ENCODE measurements at places on chromosomes 4 and X.

DNA sequence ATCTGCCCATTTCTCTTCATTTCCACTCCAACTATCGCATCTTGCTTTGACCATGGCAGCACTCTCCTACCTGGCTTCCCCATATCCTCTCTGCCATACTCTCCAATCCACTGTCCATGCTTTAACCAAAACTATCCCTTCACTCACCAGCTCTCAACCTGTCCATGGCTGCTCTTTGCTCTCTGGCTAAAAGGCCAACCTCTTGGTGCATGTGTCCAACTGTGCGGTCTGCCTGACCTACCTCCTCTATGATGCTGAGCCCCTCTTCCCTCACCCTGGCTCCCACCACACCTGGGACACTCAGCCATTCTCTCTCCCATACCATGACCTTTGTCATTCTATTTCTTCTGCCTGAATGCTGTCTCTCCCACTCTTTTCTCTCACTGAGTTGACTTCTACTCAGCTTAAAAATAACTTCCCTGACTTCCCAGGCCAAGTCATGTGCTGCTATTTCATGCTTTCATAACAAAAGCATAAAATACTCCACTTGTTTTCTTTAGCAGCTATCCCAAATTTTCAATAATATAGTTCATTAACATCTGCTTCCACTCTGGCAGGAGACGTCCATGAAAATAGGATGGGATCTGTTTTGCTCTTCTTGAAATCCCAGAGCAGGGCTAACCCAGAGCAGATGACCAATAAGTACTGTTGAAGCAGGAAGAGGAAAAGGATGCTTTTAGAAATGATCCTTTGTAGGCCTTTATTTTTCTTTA lies 29.8 kb upstream of the KLF3 start:
- H3K4me3 ChIP-seq: no peak overlapping the region
- DNase-seq: no peak
- no peak overlapping the region for H3K27ac ChIP-seq
- no peaks in the 10 kb centered on the region for H3K4me1 ChIP-seq
- no peaks in the 10 kb centered on the region for H3K27me3 ChIP-seq

DNA sequence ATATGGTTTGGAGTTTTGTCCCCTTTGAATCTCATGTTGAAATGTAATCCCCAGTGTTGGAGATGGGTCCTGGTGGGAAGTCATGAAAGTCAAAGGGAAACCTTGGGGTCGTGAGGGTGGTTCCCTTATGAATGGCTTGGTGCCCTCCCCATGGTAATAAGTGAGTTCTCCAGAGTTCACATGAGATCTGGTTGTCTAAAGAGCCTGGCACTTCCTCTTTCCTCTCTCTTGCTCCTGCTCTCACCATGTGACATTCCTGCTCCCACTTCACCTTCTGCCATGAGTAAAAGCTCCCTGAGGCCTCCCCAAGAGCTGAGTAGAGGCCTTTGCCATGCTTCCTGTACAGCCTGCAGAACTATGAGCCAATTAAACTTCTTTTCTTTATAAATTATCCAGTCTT lies 5.5 kb upstream of the IL15 start:
- H3K36me3 ChIP-seq: no peaks in the 10 kb centered on the region
- no peaks in the 10 kb centered on the region for H3K27me3 ChIP-seq
- H3K27ac ChIP-seq: no peak overlapping the region
- no peaks in the 10 kb centered on the region for H3K4me1 ChIP-seq
- no peak for DNase-seq

DNA sequence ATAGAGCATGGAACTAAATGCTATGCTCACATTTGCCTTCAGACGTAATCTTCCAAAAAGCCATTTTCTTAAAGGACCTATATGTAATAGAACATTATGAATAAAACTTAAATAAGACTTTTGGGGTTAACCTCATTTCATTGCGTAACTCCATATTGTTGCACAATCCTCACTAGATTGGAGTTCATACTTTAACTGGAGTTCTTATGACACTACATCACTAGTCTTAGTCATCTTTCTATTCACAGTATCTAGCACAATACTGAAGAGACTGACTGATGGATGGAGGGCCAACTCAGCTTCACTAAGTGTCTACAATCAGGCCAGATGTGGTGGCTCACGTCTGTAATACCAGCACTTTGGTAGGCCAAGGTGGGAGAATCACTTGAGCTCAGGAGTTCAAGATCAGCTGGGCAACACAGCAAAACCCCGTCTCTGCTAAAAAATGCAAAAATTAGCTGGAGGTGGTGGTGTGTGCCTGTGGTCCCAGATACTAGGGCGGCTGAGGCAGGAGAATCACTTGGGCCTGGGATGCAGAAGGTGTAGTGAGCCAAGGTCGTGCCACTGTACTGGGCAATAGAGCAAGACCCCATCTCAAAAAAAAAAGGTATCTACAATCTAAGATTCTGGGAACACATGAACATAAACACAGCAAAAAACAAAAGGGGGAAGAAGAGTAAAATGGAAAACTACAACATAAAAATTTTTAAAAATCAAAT lies 80.8 kb upstream of the MAB21L2 start:
- H3K27me3 ChIP-seq: no peaks in the 10 kb centered on the region
- no peak overlapping the region for H3K4me3 ChIP-seq
- H3K4me1 ChIP-seq: peaks cover 10% of the 10 kb centered on the region
- peak; percentile 79 for DNase-seq
- H3K36me3 ChIP-seq: no peaks in the 10 kb centered on the region
- peak overlapping the region; percentile 42 for H3K27ac ChIP-seq

GRCh38 chrX:17656035-17656418 lies 81.3 kb upstream of the SCML1 start:
- H3K4me3 ChIP-seq: peak overlapping the region; percentile 64
- peak; percentile 17 for DNase-seq
- no peaks in the 10 kb centered on the region for H3K27me3 ChIP-seq
- H3K4me1 ChIP-seq: no peaks in the 10 kb centered on the region
- H3K27ac ChIP-seq: no peak overlapping the region
- H3K36me3 ChIP-seq: no peaks in the 10 kb centered on the region

GRCh38 chr4:183304067-183304466 lies 16.0 kb downstream of the CLDN22 start:
- no peaks in the 10 kb centered on the region for H3K27me3 ChIP-seq
- H3K27ac ChIP-seq: no peak overlapping the region
- no peak overlapping the region for H3K4me3 ChIP-seq

DNA sequence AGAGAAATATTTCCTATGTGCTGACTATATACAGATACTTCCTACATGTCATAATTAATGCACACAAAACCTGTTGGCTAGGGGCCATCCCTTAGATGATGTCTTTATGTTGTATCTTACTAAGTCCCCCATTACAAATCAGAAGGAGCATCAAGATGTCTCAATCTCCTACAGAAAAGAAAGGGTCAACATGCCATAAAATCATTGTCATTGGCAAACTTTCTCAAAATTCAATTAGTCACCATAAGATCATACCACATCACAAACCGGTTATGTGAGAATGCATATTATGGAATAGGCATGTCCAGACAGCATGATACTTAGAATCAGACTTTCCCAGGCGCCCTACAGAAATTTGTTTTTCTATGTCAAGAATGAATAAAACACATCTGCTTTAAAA lies 175.2 kb upstream of the TET2 start:
- no peaks in the 10 kb centered on the region for H3K27me3 ChIP-seq
- no peaks in the 10 kb centered on the region for H3K4me1 ChIP-seq
- no peak for DNase-seq

DNA sequence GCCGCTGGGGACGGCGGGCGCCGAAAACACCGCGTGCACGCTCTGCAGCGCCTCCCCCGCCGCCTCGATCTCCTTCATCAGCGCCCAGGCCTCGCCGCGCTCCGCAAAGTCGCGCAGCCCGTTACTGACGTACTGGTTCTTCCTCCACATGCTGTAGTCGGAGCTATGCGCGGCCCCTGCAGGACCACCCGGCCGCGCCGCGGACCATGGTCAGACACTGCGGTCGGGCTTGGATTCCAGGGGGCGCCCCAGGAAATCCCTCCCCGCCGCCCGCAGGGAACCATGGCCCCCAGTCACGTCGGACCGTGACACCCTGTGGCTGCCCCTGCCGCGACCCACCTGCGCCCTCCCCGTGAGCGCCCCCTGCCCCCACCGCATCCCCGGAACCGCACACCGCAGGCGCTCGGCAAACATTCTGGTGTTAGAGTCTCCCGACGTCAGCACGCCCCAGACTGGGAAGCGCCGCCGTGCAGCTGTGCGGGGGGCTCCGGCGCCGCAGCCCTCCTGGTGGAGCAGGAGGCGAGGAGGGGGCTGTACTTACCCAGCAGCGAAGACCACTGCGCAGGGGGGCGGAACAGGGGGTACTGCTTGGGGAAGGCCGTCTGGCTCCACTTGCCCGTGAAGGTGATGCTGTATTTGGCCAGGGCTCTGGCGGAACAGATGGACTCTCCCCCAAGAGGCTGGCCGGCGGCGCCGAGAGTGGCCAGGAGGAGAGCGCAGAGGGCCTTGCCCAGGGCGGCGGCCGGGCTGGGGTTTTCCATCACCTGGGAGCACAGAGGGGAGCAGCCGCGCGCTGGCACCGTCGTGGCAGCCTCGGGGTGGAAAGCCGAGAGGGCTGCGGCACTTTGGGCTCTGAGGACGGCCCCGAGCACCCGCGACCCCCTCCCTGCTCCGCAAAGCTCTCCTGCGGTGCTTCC lies 814 bp downstream of the SPON2 start:
- H3K4me1 ChIP-seq: peaks cover 5% of the 10 kb centered on the region
- DNase-seq: peak; percentile 43
- no peaks in the 10 kb centered on the region for H3K36me3 ChIP-seq
- 0 out of 2 replicates have a peak overlapping the region, but pooled peaks have one; percentile 26 for H3K4me3 ChIP-seq
- H3K27ac ChIP-seq: no peak overlapping the region

- no peak overlapping the region for H3K4me3 ChIP-seq
- H3K36me3 ChIP-seq: no peaks in the 10 kb centered on the region
- H3K4me1 ChIP-seq: no peaks in the 10 kb centered on the region
- H3K27me3 ChIP-seq: no peaks in the 10 kb centered on the region
These were observed 123.1 kb downstream of the BTC start for GRCh38 chr4:74671080-74671698.

DNA sequence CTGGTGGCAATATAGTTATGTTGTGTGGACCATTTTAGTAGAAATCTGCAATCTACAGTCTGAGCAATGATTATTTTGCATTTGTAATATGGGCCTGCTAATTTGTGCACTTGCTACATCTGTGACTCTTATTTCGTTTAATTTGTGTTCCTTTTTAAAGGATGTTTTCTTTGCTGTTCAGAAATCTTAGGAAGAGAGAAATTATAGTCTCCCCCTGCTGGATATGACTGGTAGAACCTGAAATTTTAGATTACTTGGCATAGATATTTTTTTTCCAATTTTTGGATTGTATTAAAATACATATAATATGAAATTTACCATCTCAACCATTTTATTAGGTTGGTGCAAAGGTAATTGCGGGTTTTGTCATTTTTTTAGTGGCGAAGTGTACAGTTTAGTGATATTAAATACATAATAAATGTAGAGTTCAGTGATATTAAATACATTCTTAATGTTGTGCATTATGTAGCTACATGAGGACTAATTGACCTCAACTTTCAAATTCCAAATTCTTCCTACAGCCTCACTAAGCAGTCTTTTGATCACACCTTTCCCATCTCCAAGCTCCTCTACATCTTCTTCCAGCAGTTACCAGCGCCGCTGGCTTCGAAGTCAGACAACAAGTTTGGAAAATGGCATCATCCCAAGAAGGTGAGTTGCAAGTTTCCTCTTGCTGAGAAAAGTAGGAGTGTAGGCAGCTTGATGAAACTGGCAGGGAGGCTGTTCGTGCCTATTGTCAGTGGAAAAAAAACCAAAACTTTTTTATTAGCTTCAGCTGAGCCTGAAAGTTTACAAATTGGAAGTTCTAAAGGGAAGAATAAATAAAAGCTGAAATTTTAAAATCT lies 82.2 kb downstream of the FNIP2 start:
- H3K27me3 ChIP-seq: no peaks in the 10 kb centered on the region
- no peak overlapping the region for H3K4me3 ChIP-seq
- DNase-seq: peak; percentile 57
- H3K36me3 ChIP-seq: peaks cover 4% of the 10 kb centered on the region

DNA sequence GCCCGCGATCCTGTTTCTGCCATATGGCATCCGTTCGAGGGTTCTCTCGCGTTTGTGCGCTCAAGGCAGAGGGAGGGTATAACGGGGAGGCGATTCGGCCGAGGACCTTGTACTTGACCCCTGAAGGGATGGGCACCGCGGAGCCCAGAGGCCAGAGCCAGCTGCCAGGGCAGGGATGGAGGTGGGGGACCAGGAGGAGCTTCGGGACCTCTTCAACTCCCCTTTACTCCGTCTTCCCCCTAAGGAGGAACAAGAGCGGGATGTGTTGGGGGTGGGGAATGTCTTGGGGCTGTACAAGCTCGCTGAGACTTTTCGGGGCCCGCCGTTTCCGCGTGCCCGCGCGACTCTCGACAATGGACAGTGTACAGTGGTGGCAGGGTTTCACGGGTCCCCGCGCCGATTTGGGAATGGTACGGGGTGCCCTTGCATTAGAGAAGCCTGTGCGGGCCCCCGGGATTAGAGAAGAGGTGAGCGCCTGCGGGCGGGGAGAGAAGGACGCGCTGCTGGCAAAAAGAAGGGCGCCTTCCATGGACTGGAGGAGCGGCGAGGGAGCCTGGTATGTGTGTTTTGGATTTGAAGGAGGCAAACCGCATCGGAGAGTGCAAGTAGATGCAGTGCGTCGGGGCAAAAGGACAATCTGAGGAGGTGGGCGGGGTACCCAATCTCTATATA lies 760 bp downstream of the UGT8 start:
- peak overlapping the region; percentile 40 for H3K4me3 ChIP-seq
- DNase-seq: peak; percentile 8
- H3K4me1 ChIP-seq: no peaks in the 10 kb centered on the region
- H3K27ac ChIP-seq: no peak overlapping the region
- H3K36me3 ChIP-seq: no peaks in the 10 kb centered on the region

DNA sequence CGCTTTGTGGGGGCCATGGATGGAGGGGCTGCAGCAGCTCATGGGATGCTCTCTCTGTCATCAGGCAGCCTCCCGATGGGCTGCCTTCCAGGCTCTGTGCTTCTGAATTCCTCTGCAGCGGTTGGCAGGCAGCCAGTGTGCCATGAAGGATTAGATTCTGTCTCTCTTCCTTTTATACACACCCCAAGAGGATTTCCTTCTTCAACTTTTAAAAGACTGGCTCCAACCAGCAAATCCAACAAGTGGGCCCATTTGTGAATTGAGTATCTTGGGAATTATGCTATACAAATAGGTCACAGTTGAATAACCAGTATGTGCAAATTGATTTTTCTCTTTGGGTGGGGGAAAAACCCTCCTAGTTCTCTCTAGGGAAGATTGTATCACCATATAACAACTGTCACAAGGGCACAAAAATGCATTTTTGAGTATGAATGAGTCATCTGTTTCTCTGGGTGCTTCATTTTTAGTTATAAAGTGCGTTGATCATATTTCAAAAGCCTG lies 96.8 kb upstream of the FAT1 start:
- no peak overlapping the region for H3K4me3 ChIP-seq
- no peaks in the 10 kb centered on the region for H3K36me3 ChIP-seq
- H3K27me3 ChIP-seq: no peaks in the 10 kb centered on the region
- H3K27ac ChIP-seq: no peak overlapping the region
- DNase-seq: peak; percentile 42

DNA sequence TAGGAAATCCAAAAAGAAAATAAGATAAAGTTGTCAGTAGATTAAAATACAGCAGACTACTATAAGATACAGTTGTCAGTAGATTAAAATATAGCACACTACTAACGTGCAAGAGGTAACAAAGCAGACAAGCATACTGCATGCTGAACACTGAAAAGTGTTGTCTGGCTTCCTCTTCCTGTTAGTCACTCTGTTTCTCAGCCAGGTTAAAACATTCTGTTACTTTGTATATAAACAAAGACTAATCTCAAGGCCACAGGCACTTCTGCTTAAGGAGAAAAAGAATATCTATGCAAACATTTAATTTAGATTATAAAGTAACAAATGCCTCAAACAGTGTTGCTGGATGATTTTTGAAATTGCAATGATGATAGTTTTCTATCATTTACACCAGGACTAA lies 41.0 kb upstream of the SCD5 start:
- H3K36me3 ChIP-seq: peaks cover 90% of the 10 kb centered on the region
- H3K27me3 ChIP-seq: no peaks in the 10 kb centered on the region
- H3K4me1 ChIP-seq: peaks cover 4% of the 10 kb centered on the region
- no peak overlapping the region for H3K4me3 ChIP-seq
- peak; percentile 20 for DNase-seq
- no peak overlapping the region for H3K27ac ChIP-seq

Measured in GM23248 (cell line).